ENCODE measurements at places on chromosomes 2 and 18. TPM values are rescaled to one million over a fixed set of nuclear protein-coding genes. Genes with fewer than 3 reads are reported as not detected.

The DNAH6 gene
- total RNA-seq = under 0.01 TPM

The TGIF1 gene
- total RNA-seq = 88.8 TPM

The SERPINB10 gene
- not detected for total RNA-seq

The TBC1D8 gene
- total RNA-seq = 8.6 TPM

The RTP5 gene
- not detected for total RNA-seq
